ENCODE measurements at places on chromosomes 4 and X.
A peak's percentile ranks its signal among the peaks of the same experiment; 100 is the strongest.

DNA sequence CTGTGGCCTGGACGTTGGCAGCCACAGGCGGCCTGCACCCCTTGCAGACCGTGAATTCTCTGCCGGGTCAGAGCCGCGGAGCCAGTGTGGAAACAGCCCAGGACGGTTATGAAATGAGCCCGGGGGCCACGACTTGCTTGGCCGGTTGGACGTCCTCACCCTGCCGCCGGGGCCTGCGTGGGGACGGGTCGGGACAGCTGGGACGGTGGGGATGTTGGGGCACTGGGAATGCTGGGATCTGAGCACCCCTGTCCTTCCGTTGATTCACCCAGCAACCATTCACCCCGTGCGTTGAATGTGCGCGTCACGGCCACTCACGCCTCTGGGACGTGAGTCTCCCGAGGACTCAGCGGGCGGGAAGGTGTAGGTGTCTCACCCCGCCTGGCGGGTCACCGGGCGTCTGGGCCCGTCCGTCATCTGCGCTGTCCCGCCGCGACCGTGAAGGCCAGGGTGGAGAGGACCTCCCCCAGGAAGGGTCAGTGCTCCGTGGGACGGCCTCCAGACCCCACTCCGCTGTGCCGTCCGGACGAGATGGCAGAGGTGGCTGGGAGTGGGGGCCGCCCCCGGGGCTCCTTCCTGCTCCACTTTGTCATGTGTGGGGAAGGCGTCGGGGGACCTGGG is 4.5 kb upstream of the PLCXD1 start:
- peak; percentile 79 for DNase-seq

DNA sequence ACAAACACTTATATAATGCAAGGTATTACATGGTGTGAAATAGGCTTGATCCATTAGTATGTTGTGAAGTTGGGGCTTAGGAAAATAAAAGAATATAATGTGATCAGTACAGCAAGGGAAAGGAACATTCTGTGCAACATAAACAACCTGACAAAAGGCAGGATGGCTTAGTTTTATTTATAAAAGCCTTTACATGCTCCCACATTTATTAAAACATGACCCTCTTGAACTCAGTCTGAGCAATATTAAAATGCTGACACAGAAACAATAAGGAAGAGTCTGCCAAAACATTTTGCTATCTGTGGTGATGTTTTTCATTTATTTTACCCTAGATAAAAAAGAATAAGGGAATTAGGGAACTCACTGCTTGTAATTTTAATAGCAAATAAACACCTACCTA is 519.7 kb downstream of the PCDH7 start:
- no peak for DNase-seq

DNA sequence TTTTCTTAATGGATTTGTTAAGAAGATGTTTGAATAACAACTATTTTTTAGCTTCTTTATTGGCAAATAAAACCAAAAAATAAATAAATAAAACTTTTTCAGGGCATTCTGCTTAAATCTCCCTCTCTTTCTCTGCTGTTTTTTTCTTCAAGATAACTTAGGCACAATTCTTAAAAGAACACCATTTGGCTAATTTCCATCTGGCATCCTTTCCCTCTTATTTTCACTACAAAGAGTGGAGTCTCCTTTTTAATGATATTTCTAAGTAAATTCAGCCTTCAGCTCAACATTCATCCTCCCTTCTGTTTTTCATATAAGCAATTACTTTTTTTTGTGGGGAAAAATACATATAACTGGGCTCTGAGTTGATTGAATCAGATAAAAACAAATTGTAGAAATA is 88.1 kb downstream of the PCDH7 start:
- DNase-seq: no peak

DNA sequence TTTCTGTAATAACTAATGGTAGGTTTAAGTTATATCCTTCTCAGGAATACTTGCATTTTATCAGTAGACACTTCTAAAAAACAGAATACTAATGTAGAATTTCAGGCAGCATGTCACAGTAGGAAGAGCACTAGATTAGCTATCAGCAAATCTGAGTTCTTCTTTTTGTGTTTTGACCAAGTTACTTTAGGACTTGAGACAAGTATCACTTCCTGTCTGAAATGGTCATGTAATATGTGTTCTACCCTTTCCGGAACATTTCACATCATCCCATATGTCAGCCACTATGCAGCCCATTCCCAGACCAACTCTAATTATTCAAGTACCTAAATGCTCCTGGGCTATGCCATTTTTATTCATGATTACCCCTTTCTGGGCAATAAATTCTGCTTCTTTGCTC is 401.8 kb upstream of the RPS6KA3 start:
- DNase-seq: no peak

DNA sequence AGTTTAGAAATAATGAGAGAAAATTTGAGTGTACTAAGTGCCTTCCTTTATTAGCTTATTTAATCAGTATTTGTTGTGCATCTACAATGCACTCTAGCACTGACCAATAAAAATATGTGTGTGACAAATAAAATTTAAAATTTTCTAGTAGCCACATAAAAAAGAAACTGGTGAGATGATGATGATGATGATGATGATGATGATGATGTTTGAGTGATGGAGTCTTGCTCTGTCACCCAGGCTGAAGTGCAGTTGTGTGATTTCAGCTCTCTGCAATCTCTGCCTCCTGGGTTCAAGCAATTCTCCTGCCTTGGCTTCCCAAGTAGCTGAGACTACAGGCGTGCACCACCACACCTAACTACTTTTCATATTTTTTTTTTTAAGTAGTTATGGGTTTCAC is 110.2 kb downstream of the RNF150 start:
- no peak for DNase-seq

- no peak for DNase-seq
Observed at GRCh38 chr4:87229979-87230378, 9.6 kb upstream of the KLHL8 start.

DNA sequence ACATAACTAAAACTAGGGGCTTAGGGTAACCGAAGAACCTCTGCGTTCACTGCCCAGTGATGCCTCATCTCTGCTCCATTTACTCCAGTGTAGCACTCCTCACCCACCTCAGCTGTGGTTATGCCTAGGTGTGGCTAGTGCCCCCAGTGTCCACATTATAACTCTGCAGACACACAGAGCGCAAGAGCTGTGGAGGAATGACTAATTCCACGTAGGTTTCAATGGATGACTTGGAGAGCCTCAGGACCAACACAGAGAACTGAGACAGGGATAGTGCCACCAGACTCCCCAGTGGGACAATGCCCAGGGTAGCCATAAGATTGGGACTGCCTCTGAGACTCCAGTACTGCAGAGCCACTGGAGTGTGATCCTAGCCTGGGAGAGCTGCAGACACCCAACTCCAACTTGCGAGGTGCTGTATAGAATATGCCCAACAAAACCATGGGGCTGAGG is 542.4 kb upstream of the DIPK2B start:
- DNase-seq: no peak

- DNase-seq: no peak
Observed at GRCh38 chr4:138658518-138658917, 357.1 kb upstream of the NOCT start.

DNA sequence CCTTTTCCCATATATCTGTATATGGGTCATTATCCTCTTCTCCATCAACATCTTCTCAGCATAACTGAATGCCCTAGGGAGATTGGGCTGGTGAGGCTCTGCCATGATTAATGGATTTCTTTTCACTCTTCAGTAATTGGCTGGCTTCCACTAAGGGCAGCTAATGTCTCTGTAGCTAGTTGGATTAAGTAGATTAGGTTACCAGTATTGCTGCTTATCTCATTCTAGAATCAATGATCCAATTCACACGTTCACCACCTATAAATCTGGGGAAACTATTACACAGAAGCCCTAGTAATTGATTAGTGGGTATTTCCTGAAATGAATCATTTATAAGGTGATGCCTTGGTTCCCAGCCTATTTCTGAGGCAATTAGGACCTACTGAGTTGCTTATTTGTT is 94.8 kb downstream of the KDR start:
- DNase-seq: no peak

DNA sequence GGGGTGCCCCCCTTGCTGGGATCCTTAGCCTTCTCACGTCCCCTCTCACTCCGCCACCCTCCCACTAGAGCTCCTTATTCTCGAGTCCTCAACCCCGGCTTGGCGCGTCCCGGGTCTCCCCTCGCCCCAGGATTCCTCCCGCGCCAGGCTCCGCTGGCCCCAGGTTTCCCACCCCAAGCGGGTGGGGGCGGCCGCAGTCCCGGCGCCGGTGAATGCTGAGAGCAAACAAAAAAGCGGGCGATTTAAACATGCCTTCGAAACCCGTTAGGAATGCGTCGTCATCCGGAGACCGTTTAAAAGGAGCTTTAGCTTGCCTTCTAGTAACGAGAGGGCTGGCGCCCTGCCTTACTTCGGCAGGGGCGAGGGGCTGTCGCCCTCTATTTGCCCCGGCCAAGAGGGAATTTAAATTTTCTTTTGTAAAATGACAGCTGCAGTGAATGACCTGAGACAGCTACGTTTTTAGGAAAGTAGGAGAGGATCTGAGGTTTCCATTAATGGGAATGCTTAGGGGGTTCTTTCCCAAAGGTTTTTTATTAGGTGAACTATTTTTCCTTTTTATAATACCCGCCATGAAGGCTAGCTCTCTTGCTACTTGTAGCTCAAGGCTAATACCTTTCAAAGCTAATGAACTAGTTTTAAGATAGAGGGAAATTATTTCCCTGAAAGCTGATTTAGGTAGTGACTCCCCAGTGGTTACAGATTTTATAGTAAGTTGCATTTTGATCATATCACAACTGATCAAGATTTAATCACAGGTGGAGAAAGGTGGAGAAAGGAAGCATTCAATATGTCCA is 3.1 kb downstream of the JADE1 start:
- DNase-seq: peak; percentile 80

DNA sequence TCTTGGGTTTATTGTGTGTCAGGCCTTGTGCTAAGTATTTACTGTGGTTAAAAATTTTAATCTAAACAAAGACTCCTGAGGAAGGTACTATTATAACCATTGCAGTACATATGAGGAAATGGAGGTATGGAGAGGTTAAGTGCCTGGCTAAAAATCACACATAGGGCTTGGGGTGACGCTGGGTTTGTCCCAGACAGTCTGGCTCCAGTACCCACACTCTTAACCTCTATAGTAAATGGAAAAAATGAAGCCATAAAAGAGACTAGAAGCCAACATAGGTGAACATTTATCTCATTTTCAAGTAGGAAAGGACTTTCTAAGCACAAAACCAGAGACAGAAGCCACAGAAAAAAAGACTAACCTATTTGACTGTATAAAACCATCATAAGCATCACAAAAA is 1.9 kb downstream of the FOXP3 start:
- DNase-seq: no peak

GRCh38 chr4:45663628-45664081 is 460.2 kb downstream of the GABRG1 start:
- DNase-seq: no peak

DNA sequence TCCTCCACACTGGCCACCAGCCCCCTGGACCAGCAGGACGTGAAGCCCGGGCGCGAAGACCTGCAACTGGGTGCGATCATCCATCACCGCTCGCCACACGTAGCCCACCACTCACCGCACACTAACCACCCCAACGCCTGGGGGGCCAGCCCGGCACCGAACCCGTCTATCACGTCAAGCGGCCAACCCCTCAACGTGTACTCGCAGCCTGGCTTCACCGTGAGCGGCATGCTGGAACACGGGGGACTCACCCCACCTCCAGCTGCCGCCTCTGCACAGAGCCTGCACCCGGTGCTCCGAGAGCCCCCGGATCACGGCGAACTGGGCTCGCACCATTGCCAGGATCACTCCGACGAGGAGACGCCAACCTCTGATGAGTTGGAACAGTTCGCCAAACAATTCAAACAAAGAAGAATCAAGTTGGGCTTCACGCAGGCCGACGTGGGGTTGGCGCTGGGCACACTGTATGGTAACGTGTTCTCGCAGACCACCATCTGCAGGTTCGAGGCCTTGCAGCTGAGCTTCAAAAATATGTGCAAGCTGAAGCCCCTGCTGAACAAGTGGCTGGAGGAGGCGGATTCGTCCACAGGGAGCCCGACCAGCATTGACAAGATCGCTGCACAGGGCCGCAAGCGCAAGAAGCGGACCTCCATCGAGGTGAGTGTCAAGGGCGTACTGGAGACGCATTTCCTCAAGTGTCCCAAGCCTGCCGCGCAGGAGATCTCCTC is 600 bp downstream of the POU3F4 start:
- no peak for DNase-seq

DNA sequence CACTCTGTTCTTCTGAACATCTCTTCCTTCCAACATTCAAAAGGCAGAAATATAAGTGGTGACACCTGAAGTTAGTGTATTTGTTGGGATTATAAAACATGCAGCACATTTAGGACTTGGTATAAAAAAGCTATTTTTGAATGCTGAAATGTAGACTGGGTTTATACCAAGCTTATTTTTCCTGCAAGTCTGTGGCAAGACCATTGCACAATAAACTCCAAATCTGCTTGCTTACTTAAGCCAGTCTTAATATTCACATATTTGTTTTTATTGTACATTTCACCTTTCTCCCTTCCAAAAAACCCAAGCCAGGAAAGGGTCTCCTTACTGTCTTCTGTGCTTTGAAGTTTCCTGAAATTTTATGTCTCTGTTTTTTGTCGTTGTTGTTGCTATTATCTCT is 63.7 kb downstream of the FHIP1A start:
- DNase-seq: no peak

DNA sequence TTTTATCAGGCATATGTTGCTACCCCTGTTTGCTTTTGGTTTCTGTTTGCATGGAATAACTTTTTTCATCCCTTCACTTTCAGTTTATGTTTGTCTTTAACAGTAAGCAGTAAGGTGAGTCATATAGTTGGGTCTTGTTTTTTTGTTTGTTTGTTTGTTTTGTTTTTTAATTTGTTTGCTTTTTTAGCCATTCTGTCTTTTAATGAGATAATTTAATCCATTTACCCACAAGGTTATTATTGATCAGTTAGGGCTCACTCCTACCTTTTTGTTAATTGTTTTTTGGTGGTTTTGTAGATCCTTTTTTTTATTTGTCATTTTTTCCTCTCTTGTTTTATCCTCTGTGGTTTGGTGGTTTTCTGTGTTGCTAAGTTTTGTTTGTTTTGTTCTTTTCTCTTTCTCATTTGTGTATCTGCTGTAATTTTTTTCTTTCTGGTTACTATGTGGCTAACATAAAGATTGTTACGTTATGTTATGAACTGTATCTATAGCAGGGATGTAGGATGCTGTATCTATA is 379.5 kb upstream of the MAD2L1 start:
- no peak for DNase-seq

GRCh38 chr4:28014469-28014868 is 1153.8 kb downstream of the STIM2 start:
- DNase-seq: peak; percentile 71

DNA sequence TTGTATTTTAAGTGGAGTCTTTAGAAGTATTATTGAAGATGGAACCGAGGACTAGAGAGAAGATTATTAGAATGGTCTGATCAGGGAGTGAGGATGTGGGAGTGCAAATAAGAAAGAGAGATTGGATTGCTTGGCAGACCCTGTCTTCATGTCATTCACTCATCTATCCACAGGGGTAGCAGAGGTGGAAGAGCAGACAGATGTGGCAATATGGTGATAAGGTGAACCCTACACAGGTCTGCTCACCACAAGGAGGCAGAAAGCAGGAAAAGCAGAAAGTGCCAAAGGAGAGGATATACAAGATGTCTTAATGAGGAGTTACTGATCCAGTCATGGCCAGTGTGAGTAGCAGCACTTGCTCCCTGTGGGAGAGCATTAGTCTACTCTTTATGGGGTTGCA is 129.4 kb downstream of the MAGEE2 start:
- DNase-seq: no peak

Data from cardiac septum (tissue), 1 donor.